ENCODE measurements at places on chromosomes 2 and 18.

DNA sequence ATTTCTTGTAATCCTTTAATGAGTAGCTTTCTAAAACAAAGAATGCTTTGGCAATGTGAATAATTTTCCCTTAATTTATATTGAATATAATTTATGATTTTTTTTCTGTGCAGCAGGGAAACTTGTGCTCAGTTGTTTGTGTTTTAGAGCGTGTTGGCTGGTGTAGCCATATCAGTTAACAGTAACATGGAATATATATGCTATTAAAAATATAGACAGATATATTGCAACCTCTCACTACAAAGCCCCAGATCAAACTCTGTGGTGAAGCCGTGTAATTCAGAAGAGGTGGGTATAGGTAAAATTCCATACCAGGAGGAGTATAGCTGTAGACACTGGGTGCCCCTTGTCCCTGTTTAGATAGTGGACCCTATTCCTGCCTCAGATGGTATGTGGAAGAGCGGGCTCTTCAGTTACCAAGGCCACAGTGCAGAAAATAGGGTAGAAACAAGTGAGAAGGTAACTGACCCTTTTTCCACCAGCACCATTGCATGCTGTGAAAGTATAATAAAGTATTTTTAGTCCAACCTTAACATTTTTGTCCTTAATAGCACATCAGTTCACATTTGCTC is 18.1 kb upstream of the RASGRP3 start:
- no peak for DNase-seq

DNA sequence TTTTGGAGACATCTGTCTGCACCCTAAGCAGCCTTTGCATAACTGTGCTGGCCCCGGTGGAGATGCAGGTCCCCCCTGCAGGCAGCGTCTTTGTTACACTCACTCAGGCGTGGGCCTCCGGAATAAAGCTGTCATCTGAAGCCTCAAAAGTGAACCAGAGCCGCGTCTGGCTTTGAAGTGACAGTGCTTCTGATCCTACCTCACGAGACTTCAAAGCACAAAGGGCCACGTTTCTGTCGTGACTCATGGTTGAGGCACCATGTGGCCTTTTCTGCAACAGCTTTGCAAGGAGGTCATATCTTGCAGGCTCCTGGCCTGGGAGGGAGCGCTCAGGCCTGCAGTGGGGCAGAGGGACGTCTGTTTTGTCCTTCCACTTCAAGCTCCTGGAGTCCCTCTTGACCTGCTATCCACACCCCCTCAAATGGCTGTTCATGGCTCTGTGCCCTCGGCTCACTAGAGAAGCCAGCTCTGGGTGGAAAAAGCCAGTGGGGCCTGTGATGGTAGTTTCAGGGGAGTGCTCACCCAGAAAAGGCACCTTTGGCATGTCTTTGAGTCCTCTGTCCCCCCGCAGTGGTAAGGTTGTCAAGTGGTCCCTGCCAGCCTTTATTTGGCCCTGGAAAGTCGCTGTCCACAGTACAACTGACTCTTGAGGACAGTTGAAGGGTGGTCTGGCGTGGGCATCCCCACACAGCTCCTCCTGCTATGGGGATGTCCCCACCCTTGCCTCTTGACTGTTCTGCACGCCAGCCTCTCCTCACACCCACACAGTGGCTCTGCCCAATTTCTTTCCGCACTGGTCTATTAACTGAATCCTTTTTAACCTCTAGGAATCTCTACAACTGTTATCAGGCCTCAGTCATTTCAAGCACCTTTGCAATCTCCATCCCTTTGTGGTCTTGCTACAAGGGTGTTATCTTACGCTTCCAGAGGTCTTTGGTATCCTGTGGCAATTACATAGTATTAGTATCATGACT is 19.3 kb downstream of the GPR55 start:
- DNase-seq = no peak

- DNase-seq = no peak
These were observed 56.3 kb upstream of the FZD5 start for GRCh38 chr2:207825978-207826377.

- peak; percentile 86 for DNase-seq
These were observed 5.8 kb downstream of the NT5DC4 start for GRCh38 chr2:112726487-112727190.

- DNase-seq = no peak
These were observed 9.5 kb downstream of the KCMF1 start for GRCh38 chr2:84980263-84980983.

DNA sequence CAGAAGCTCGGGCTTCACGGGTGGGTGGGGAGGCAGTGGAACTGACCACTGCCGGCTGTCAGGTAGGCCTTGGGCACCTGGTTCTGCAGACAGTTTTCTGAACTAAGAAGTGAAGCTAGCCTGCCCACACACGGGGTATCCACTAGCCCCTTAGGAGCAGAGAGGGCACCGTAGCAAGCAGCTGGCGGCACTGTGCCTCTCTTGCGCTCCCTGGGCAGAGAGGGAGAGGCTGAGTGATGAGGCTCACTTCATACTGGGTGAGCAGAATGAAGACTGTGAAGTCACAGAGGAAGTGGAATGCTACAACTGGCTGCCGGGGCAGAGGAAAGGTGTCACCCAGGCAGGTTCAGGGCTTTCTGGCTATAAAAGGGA is 753 bp downstream of the ITPRIPL1 start:
- DNase-seq = no peak

GRCh38 chr2:212882626-212883025 is 268.8 kb downstream of the IKZF2 start:
- DNase-seq = no peak

DNA sequence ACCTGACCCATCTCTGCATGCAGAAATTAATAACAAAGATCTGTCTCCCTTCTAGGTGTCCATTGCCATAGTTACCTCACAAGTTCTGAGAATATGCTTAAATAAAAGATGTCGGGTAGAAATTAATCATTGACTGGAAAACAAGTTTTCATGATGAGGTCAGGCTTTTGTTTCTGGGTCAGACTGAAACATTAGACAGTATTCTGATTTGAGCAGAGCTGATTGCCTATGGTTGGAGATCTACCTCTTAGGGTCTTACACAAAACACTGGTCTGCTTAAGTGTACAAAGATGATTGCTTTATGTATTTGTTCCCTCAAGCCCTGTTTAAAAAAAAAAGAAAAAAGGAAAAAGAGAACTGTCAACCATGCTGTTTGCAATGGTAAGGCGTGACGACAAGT is 956.4 kb downstream of the CPS1 start:
- no peak for DNase-seq

DNA sequence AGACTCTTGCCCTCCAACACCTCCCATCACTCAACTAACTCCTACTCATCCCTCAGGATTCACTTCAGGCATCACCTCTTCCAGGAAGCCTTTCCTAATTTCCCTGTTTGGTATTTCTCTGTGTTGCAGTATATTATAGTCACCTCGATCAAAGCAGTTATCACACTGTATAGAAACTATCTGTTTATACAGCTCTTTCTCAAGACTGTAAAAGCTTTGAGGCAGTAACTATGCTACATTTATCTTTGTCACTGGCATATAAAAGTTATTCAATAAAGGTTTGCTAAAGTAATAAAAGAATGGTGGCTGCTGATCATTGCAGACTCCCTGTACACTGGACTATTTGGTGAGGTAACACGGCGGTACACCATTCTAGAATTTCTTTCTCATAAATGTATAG is 284.9 kb downstream of the PAX3 start:
- DNase-seq = no peak

DNA sequence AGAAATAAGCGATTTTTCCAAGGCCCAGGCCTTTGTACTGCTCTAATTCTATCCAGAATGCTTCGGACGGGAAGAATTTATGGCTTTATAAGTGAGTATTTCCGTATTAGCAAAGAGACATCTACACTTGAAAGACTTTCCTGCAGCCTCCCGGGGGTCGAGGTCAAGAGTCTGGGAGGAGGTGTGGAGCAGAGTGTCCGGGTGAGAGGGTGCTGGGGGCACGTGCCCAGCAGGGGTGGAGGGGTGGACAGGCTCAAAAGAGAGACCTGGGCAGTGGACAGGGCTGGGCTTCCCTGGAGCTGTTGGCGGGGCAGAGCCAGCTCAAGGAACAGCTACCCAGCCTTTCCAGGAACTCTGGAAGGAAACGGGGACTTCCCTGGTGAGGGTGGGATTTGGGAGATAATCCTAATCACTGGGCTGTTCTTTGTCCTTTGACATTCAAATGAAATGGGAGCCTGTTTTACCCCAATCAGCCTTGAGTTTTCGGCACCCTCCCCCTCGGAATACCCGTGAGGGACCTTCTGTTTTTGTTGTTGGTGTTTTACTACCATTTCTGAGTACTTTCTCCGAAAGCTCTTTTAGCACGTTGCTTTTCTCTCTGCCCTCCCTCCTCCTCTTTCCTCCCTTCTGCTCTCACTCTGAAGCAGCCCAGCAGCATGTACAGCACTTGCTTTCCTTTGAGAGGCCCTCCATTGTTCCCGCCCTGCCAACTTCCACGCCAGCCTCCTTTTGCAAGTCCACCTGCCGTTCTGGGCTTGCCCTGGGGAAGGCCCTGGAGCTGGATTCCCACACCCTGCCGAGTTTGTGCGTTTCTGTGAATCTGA is 164.7 kb downstream of the AGAP1 start:
- DNase-seq = no peak

- DNase-seq = peak; percentile 84
These were observed 8.1 kb downstream of the METTL21A start for GRCh38 chr2:207617011-207617671.

DNA sequence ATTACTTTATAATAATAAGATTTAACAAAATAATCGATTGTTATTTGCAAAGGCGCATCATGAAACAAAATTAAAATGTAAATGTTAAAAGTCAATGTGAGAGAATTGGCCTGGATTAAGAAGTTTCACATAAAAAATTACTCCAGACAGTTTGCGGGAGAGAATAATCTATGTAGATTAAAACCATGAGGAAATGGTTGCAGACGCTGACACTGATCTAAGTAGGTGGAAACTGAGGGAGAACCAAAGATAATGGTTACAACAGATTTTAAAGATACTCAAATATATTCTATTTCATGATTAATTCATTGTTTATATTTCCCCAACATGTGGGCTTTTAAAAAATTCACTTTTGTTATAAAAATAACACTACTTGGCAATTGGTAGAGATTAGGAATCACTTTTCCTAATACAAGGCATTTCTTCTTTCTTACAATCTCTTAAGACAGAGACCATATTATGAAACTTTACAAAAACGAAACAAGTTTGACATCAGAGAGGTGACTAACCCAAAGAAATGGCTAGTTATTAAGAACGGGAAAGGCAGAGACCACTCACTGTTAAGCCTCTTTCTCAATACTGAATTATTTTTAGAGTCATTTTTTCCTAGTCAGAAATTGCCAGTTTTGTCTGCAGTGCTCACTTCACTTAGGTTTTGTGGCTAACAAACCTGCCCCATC is 1.6 kb downstream of the KANSL1L start:
- peak; percentile 66 for DNase-seq

GRCh38 chr2:32278478-32278853 is 762 bp downstream of the YIPF4 start:
- DNase-seq = no peak

- DNase-seq = no peak
These were observed 20.3 kb downstream of the TUBB6 start for GRCh38 chr18:12328179-12328823.
